ENCODE measurements at places on chromosomes 16 and 17.

- no peaks in the 10 kb centered on the region for H3K36me3 ChIP-seq
- H3K4me3 ChIP-seq: no peak overlapping the region
- no peak for DNase-seq
- no peaks in the 10 kb centered on the region for H3K27me3 ChIP-seq
- peaks cover 63% of the 10 kb centered on the region for H3K4me1 ChIP-seq
Measured at GRCh38 chr16:89473791-89474414, 16.5 kb downstream of the ANKRD11 start.

DNA sequence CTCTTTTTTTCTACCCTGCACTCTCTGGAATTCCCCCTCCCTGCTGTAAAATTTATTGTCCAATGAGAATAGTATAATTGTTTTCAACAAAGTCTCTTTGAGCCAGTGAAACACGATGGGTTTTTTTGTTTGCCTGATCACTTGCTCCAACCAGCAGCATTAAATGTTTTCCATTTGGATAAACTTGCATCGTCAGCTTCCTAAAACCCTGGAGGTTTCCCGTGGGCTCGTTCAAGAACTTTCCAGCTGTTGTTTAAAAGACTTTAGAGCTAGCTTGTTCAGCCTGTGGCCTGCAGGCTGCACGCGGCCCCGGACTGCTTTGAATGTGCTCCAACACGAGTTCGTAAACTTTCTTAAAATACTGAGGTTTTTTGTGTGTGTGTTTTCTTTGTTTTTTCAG lies 14.9 kb downstream of the NAGPA start:
- no peaks in the 10 kb centered on the region for H3K4me1 ChIP-seq
- no peak overlapping the region for H3K4me3 ChIP-seq
- no peak overlapping the region for H3K27ac ChIP-seq
- no peaks in the 10 kb centered on the region for H3K27me3 ChIP-seq
- no peaks in the 10 kb centered on the region for H3K36me3 ChIP-seq

DNA sequence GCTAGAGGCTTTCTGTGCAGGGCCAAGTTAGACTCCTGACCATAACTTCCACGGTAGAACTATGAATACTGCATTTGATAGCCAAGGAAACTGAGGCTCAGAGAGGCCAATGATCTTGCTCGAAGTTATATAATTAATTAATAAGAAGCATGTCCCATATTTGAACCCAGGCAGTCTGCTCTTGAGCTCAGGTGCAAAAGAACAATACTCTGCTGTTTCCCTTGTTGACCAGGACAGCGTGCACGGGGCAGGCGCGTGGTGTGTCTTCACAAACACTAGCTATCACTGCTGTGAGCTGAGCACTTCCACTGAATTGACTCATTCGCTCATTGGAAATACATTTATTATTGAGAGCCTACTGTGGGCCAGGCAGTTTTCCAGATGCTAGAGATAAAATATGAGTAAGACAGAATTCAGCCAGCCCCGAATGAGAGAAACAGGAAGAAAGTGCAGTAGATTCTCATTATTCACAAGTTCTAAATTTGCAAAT lies 1.6 kb downstream of the CHD9 start:
- H3K27me3 ChIP-seq: peaks cover 10% of the 10 kb centered on the region
- H3K36me3 ChIP-seq: no peaks in the 10 kb centered on the region
- no peak for DNase-seq
- H3K27ac ChIP-seq: no peak overlapping the region
- 0 out of 2 replicates have a peak overlapping the region, but pooled peaks have one; percentile 33 for H3K4me3 ChIP-seq

- H3K4me1 ChIP-seq: peaks cover 3% of the 10 kb centered on the region
- H3K27me3 ChIP-seq: peaks cover 45% of the 10 kb centered on the region
Measured at GRCh38 chr17:45735488-45735887, 48.6 kb upstream of the CRHR1 start.

GRCh38 chr16:49566432-49566831 lies 192.8 kb downstream of the C16orf78 start:
- no peak overlapping the region for H3K27ac ChIP-seq
- peaks cover 18% of the 10 kb centered on the region for H3K4me1 ChIP-seq
- no peak overlapping the region for H3K4me3 ChIP-seq
- H3K27me3 ChIP-seq: no peaks in the 10 kb centered on the region

GRCh38 chr16:86519649-86520316 lies 9.5 kb downstream of the FOXF1 start:
- H3K36me3 ChIP-seq: peaks cover 4% of the 10 kb centered on the region

- peak overlapping the region; percentile 29 for H3K27ac ChIP-seq
- H3K4me1 ChIP-seq: peaks cover 8% of the 10 kb centered on the region
- no peaks in the 10 kb centered on the region for H3K27me3 ChIP-seq
- H3K36me3 ChIP-seq: peaks cover 11% of the 10 kb centered on the region
- peak overlapping the region; percentile 81 for H3K4me3 ChIP-seq
Measured at GRCh38 chr17:80005360-80006338, 30.0 kb downstream of the TBC1D16 start.

GRCh38 chr16:76464955-76465620 lies 187.9 kb downstream of the CNTNAP4 start:
- peaks cover 6% of the 10 kb centered on the region for H3K36me3 ChIP-seq
- H3K4me3 ChIP-seq: no peak overlapping the region
- no peak overlapping the region for H3K27ac ChIP-seq
- H3K27me3 ChIP-seq: peaks cover 50% of the 10 kb centered on the region
- H3K4me1 ChIP-seq: no peaks in the 10 kb centered on the region

- H3K4me1 ChIP-seq: peaks cover 10% of the 10 kb centered on the region
- no peak overlapping the region for H3K4me3 ChIP-seq
- peaks cover 37% of the 10 kb centered on the region for H3K36me3 ChIP-seq
- DNase-seq: no peak
Measured at GRCh38 chr17:44077595-44077909, 7.0 kb downstream of the G6PC3 start.

DNA sequence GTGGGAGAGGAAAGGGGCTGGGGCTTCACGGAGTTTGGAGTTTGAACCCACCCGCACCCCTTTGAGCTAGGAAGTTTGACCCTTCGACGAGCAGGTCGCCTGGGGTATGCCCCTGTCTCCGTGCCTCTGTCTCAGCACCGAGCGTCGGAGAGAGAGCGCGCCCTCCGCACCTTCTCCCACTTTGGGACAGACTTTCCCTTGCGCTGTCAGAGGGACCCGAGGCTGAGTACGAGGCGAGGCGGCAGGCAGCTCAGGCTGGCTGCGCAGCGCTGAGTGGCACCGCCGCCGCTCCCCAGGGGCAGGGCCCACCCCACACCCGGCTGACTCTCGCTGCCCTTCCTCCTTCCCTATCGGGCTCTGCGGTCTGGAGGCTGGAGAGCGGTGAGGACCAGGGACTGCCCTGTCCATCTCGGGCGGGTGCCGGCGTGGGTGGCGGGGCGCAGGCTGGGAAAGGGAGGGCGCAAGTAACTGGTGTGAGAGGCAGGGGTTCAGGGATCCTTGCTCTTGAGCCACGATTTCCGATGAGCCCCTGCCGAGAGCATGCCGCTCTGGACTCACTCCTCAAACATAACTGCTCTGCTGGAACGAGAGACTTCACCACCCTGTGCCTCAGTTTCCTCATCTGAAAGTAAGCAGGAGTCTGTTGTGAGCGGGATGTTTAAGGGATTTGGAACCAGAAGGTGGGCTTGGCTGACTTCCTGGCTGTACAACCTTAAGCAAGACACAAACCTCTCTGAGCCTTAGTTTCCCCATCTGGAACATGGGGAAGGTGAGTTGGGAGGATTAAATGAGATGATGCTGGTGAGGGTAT lies 981 bp downstream of the BEAN1 start:
- H3K36me3 ChIP-seq: no peaks in the 10 kb centered on the region
- peak overlapping the region; percentile 59 for H3K4me3 ChIP-seq
- H3K27me3 ChIP-seq: peaks cover 88% of the 10 kb centered on the region
- DNase-seq: peak; percentile 34
- peaks cover 16% of the 10 kb centered on the region for H3K4me1 ChIP-seq

- no peaks in the 10 kb centered on the region for H3K36me3 ChIP-seq
- H3K27ac ChIP-seq: no peak overlapping the region
- no peak for DNase-seq
- H3K4me3 ChIP-seq: no peak overlapping the region
- no peaks in the 10 kb centered on the region for H3K4me1 ChIP-seq
- H3K27me3 ChIP-seq: peaks cover 1% of the 10 kb centered on the region
Measured at GRCh38 chr17:5527601-5528250, 41.4 kb downstream of the MIS12 start.

Measured in WTC11 (cell line).